COR-L47 (cell line): ENCODE measurements at places on chromosomes 13 and 19.

GRCh38 chr13:78487707-78488106 is 115.6 kb downstream of the POU4F1 start:
- no peak for DNase-seq

DNA sequence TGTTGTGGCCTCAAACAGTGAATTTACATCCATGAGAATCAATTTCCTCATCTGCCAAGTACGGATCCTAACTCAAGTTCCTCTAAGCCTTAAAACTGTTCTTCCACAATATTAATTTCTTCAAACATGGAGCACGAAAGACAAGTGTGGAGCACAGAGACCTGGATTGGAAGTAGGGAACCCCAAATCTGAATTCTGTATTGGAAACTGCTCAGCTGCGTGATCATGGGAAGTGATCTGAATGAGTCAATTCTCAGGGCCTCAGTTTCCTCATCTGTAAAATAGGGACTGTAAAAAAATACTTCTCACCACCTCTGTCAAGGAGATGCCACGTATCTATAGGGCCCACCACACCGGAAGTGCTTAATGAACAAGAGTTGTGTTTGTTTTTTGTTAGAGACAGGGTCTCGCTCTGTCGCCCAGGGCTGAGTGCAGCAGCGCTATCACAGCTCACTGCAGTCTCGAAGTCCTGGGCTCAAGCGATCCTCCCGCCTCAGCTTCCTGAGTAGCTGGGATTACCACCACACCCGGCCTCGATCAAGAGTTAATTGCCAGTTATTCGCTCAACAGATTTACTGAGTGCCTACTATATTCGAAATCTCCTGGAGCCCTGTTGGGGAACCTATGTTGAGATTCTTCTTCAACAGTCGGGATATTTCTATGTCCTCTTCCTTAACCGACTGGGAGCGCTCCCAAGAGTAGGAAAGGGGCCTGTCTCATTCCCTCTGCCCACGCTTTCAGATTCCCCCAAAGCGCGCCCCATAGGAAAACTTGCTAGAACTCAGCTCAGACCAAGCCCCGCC is 1.6 kb downstream of the SERTAD3 start:
- DNase-seq: no peak

DNA sequence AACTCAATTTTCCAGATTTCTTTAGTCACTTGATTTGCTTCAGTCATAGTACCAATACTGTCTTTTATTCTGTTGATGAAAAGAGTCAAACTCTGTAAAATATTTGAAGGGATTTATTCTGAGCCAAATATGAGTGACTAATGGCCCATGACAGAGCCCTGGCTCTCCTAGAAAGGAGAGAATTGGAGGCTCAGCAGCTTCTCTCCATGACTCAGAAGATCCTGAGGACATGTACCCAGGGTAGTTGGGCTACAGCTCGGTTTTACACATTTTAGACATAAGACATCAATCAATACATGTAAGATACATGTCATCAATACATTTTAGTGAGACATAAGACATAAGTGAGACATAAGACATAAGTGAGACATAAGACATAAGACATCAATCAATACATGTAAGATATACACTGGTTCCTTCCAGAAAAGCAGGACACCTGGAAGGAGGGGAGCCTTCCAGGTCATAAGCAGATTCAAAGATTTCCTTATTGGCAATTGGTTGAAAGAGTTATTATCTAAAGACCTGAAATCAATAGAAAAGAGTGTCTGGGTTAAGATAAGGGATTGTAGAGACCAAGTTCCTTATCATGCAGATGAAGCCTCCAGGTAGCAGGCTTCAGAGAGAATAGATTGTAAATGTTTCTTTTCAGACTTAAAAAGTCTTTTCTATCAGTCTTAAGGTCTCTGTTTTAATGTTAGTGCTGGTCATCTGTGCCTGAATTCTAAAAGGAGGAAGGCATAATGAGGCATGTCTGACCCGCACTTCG is 179.8 kb upstream of the RFC3 start:
- DNase-seq: no peak

- DNase-seq: peak; percentile 90
Measured at GRCh38 chr13:44899967-44900366, 89.3 kb downstream of the NUFIP1 start.

DNA sequence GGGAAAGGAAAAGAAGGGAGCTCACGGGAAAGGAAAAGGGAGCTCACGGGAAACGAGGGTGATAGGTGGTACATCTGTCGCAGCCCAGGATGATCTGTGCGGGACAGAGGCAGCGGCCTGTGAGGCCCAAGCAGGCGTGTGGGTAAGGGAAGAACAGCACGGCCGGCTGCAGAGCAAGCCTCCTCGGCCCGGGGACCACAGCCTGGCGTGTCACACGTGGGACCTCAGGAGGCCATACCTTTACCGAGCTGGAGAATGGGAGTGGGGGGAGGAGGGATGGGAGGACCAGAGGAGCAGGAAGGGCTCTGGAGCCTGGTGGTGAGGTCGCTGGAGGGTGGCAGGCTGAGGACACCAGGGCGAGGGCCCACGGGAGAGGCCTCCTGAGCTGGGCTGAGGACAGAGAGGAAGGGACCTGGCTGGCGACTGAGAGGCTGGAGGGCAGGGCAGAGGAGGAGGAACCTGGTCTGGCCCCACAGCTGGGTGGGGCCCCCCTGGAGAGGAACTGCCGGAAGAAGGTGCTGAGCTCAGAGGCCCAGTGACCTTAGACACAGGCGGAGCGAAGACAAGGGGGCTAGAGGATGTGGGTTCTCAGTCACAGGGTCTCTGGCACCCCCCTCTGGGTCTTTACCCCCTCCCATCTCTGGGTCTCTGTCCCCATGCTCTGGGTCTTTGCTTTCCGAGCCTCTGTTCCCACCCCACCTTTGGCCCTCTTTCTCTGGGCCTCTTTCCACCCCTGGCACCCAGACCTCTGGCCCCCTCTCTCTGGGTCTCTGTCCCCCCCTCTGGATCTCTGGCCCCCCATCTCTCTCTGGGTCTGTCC is 2.9 kb upstream of the FTL start:
- DNase-seq: no peak

DNA sequence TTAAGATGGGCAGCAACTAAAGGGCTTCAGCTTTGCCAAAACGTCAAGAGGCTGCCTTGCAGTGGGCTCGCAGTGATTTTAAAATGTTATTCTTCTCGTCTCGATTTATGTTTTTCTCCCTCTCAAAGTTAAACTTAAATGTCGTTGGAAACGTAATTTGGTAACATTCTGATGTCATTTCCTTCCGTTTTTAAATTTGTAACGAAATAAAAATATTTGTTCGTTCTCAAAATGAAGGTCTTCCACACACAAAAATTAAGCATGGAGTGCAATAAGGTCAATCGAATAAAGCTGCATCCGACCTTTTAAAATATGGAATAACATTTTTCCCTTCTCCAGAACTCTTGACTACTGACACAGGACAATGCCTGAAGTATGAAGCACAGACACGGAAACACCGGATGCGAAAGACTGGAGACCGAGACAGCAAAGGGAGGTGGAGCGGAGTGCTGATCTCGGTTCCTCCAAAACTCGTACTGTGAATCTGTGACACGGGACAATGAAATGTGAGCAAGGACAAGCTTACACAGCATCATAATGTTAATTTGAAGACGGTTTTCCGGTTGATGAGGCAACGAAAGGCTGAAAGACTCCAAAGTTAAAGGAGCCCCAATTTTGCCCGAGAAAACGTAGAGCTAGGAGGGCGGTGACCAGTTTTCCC is 850 bp downstream of the MTMR6 start:
- DNase-seq: no peak

DNA sequence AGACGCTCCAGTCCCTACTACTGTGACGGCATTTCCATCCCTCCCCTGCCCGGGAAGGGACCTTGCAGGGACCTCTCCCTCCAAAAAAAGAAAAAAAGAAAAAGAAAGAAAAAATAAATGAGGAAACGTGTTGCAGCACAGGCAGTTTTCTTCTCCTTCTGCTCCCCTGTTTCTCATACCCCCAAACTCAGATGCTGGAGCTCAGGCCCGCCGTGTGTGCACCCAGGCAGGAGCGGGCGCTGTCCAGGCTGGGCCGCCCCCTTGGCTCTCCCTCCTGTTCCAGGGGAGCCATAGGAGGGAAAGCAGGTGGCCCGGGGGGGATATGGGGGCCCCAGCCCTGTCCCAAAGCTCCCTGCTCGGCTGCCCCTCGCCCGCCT is 5.8 kb downstream of the YIPF2 start:
- DNase-seq: no peak
